Nasal cavity respiratory epithelium epithelial cell of viscerocranial mucosa (primary cell): ENCODE measurements at places on chromosomes 5 and 9. TPM values are rescaled to one million over a fixed set of nuclear protein-coding genes. Genes with fewer than 3 reads are reported as not detected.

The SV2C gene
- total RNA-seq: under 0.01 TPM in 2 replicates

The TXNDC8 gene
- total RNA-seq: not detected in 2 replicates

The NMUR2 gene
- not detected in 2 replicates for total RNA-seq

The OR1Q1 gene
- total RNA-seq: not detected in 2 replicates

The PCDHGB5 gene
- total RNA-seq: 4.8 and 14.0 TPM in 2 replicates

The CYFIP2 gene
- total RNA-seq: 2.1 and 4.3 TPM in 2 replicates

The HAND1 gene
- not detected in 2 replicates for total RNA-seq

The AMBP gene
- not detected in 2 replicates for total RNA-seq

The LRRTM2 gene
- not detected in 2 replicates for total RNA-seq

The GLDC gene
- 0.07 and 2.4 TPM in 2 replicates for total RNA-seq

The FAM170A gene
- total RNA-seq: not detected in 2 replicates

The FBP2 gene
- total RNA-seq: not detected in 2 replicates
